ENCODE measurements at places on chromosomes 13 and 19.

- no peaks in the 10 kb centered on the region for H3K27me3 ChIP-seq
- no peak for DNase-seq
- peaks cover 8% of the 10 kb centered on the region for H3K4me1 ChIP-seq
- H3K4me3 ChIP-seq: no peak overlapping the region
Observed at GRCh38 chr13:20320885-20321284, 88.8 kb upstream of the GJB6 start.

- DNase-seq: no peak
- peaks cover 30% of the 10 kb centered on the region for H3K27me3 ChIP-seq
- H3K36me3 ChIP-seq: no peaks in the 10 kb centered on the region
Observed at GRCh38 chr13:27853335-27853734, 61.1 kb downstream of the GSX1 start.

- no peak for DNase-seq
- H3K4me3 ChIP-seq: no peak overlapping the region
- H3K27me3 ChIP-seq: no peaks in the 10 kb centered on the region
- no peak overlapping the region for H3K27ac ChIP-seq
Observed at GRCh38 chr19:12578641-12579040, 27.4 kb upstream of the ZNF564 start.

- H3K36me3 ChIP-seq: no peaks in the 10 kb centered on the region
- H3K27me3 ChIP-seq: no peaks in the 10 kb centered on the region
- DNase-seq: peak; percentile 50
- H3K4me3 ChIP-seq: no peak overlapping the region
- H3K4me1 ChIP-seq: peaks cover 26% of the 10 kb centered on the region
Observed at GRCh38 chr13:108915634-108916512, 286.5 kb downstream of the MYO16 start.

- H3K36me3 ChIP-seq: no peaks in the 10 kb centered on the region
- peaks cover 32% of the 10 kb centered on the region for H3K4me1 ChIP-seq
- DNase-seq: no peak
- no peaks in the 10 kb centered on the region for H3K27me3 ChIP-seq
Observed at GRCh38 chr13:77325371-77325980, 1.4 kb downstream of the MYCBP2 start.
